ENCODE measurements at places on chromosomes 4 and X.

- DNase-seq: no peak
These were observed at the start of gene SHROOM3 for GRCh38 chr4:76434901-76435527. SHROOM3 (plus strand) TSS chr4:76435229; CDS start chr4:76436053, 824 bp downstream.

GRCh38 chr4:40681600-40681999 lies 51.9 kb upstream of the RBM47 start:
- no peak for DNase-seq

- no peak for DNase-seq
These were observed 19.5 kb upstream of the GALNTL6 start for GRCh38 chr4:171793723-171794122.

DNA sequence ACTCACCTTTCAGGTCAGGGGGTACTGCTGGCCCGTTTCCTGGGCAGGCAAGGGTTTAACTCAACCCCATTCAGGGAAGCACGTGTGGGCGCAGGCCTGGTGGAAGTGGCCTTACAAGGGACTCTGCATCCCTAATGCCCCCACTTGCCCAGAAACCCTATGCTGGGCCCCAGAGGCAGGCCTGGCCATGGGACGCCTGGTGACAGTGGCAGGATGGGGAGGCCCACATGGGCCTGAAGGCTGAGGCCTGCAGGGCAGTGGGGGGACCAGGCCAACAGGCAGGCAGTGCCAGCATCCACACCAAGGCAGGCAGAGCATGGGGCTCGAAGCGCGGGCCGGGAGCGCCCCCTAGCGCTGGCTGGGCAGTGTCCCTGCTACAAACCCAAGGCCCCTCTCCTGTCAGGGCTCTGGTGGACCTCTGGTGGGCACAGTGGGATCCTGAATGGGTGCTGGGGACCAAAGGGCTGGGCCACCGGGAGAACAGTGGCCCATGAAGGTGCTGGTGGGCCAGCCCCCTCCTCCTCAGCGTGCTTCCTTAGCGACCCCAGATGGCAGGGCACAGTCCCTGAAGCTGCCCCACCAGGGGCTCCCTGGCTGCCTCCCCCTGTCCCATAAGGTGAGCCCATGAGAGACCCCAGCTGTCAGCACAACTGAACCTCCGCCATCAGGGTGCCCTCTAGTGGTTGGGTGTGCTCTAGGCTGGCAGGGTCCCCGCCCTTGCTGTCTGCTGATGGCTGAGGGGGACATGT lies 16.8 kb downstream of the FGFR3 start:
- DNase-seq: peak; percentile 75

- no peak for DNase-seq
These were observed 142.5 kb upstream of the PJA1 start for GRCh38 chrX:69307756-69308155.

- DNase-seq: no peak
These were observed 204.9 kb downstream of the EVC2 start for GRCh38 chr4:5503336-5503936.

- no peak for DNase-seq
These were observed 4.7 kb downstream of the NEUROG2 start for GRCh38 chr4:112511093-112511802.

- no peak for DNase-seq
These were observed 348.1 kb downstream of the NR3C2 start for GRCh38 chr4:148094149-148094548.

GRCh38 chr4:185112104-185112503 lies 31.0 kb upstream of the SLC25A4 start:
- DNase-seq: no peak

DNA sequence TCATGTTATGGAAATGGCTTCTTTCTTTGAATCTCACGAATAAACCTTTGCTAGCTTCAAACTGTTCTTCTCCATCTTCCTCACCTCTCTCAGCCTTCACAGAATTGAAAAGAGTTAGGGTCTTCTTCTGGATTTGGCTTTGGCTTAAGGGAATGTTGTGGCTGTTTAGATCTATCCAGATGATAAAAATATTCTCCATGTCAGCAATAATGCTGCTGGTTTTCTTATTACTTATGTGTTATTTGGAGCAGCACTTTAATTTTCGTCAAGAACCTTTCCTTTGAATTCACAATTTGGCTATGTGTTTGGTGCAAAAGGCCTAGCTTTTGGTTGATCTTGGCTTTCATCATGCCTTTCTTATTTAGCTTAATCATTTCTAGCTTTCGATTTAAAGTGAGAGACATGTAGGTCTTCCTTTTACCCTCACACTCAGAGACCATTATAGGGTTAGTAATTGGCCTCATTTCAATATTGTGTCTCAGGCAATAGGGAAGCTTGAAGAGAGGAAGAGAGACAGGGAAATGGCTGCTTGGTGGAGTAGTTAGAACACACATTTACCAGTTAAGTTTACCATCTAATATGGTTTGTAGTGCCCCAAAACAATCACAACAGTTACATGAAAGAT lies 5.1 kb upstream of the ADAM29 start:
- DNase-seq: no peak

DNA sequence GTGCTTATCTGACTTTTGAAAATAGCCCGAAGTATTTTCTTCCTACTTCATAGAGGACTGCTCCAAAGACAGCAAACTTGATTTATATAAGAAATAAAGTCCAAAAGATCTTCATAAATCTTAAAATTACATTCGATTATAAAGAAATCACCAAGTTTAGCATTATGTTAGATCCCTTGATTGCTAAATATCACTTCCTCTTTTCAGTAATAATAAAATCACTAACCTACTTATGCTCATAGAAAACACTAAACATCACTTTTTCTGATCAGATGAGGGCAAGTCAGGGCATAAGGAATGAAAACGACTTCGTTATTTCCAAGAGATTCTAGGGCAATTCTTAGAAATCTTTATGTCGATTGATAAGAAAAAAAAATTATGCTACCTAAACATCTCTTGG lies 32.0 kb downstream of the DYNLT3 start:
- DNase-seq: no peak

DNA sequence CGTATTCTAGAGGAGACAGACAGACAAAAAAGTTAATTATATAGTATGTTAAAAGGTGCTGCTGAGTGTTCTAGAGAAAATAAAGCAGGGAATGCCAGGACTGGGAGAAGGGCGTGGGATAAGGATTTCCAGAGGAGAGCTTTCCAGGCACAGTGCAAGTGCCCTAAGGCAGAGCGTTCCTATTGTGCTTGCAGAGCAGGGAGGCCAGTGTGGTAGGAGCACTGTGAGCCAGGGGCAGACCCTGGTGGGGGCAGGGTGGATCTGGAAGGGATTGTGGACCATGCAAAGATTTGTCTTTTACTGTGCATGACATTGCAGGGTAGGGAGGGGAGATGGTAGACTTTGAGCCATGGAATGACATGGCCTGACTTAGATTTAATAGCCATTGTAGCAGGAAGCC lies 25.8 kb downstream of the EXOC1 start:
- DNase-seq: no peak

DNA sequence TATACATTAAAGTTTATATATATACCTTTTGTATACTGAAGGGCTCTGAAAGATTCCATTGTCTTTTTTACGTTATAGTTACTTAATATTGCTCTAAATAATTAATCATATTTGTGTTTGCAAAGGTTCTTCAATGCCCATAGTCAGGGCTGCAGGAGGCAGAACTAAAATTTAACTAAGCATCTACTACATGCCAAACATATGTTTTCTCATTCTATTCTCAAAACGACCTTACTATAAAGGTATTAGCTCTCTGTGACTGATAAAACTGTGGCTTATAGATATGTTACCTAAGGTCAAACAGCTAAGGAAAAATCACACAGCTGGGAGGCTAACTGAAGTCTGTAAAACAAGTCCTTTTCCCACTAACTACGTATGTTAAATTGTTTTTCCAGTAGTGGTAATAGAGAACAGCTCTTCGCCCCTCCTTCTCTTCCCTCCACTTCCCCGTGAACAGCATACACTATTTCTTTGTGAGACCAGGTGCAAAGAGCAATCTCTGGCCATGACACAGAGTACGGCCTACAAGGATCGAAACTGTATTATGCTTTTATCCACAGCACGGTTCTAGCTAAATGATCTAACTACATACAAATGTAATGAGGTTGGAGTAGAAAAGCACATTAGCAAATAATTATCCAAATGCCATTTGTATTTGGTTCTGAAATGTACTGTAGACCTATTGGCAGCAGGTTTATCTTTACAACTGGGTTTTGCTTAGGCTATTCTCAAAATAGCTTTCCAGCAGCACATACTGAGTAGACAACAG lies 1.7 kb downstream of the CNOT6L start:
- DNase-seq: peak; percentile 26

GRCh38 chrX:77617206-77617605 lies 168.8 kb downstream of the ATRX start:
- DNase-seq: no peak

GRCh38 chr4:110634350-110635162 lies 11.7 kb upstream of the PITX2 start:
- DNase-seq: no peak

- DNase-seq: peak; percentile 78
These were observed 16.3 kb upstream of the FAT1 start for GRCh38 chr4:186739802-186740434.

GRCh38 chrX:40096395-40097091 lies 1.2 kb downstream of the BCOR start:
- DNase-seq: peak; percentile 22

- no peak for DNase-seq
These were observed 15.1 kb downstream of the MCF2 start for GRCh38 chrX:139692908-139693307.

- DNase-seq: no peak
These were observed 475.7 kb upstream of the SLIT2 start for GRCh38 chr4:19776021-19776459.

DNA sequence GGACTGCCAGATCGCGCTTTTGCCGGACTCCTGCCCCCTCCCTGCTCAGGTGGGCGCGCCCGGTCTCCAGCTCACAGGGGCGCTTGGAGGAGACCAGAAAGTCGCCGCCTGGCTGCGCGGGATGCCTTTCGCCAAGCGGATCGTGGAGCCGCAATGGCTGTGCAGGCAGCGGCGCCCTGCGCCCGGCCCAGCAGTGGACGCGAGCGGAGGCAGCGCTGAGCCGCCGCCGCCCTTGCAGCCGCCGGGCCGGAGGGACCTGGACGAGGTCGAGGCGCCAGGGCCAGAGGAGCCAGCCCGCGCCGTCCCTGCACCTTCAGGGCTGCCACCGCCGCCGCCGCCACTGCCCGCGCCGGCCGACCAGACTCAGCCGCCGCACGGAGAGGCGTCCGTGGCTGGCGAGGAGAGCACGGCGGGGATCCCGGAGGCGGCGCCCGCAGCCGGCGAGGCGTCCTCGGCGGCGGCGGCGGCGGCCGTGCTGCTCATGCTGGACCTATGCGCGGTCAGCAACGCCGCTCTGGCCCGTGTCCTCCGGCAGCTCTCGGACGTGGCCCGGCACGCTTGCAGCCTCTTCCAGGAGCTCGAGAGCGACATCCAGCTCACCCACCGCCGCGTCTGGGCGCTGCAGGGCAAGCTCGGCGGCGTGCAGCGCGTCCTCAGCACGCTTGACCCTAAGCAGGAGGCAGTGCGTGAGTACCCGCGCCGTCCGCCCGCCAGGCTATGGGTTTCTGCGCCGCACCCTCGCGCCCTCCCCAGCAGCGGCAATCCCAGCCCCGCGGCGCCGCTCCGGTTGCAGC lies 834 bp downstream of the NHS start:
- no peak for DNase-seq

GRCh38 chr4:185580699-185581098 lies 45.4 kb upstream of the PDLIM3 start:
- no peak for DNase-seq

- no peak for DNase-seq
These were observed 14.2 kb downstream of the FAM47E start for GRCh38 chr4:76265631-76266218.

- peak; percentile 61 for DNase-seq
These were observed 8.7 kb upstream of the TIMM8A start for GRCh38 chrX:101357166-101357795.

- no peak for DNase-seq
These were observed 85.8 kb downstream of the CXXC4 start for GRCh38 chr4:104408878-104409277.

DNA sequence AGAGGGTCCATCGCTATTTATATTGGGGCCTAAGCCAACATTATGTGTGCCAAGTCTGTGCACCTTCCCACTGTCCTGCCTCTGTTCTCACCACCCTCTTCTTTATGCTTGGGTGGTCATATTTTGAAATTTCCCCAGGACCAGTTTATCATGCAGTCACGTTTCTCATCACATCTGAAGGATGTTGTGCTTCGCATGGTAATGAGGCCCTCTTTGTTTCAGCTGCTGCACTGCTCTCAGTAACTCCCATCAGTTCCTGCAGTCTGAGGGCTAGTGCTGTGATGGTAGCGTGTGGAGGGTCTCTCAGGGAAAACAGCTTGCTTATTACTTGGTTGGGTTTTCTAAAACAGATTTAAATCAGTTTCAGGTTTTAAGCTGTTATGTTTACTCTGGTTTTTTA lies 288.0 kb downstream of the AFF2 start:
- no peak for DNase-seq

DNA sequence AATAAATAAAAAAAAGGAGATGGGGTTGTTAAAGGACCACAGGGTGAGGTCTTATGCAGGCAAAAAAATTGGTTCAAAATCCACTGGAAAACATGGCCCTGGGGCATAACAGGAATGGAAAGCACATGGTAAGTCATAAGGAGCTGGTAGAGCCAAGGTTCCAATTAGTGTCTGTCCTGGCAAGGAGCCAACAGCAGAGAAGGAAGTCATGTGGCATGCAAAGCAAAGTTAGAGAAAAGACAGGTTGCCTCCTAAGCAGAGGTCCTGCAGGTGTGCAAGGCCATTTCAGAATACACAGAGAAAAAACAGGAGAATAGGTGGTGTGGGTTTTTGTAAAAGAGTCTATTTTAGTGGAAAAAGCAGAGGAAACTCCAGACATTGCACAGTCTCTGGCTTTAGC lies 1881.7 kb downstream of the ARAP2 start:
- no peak for DNase-seq

DNA sequence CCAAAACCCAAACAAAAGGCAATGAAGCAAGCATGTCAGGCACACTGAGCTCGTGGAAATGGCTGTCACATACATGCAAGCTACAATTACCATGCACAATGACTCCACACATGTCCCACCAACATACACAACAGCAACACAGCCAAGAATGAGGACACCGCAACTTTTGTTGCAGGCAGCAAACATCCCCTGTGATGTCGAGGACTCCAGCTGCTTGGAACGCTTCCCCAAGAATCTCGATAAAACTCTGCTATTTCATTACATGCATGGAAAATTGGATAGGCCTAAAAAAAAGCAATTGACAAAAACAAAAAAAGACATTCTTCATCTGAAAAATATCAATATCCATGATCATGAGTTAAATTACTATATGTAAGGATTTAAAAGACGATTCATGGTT lies 11.8 kb downstream of the ANOS1 start:
- DNase-seq: no peak

- no peak for DNase-seq
These were observed 335.8 kb downstream of the SH3BGRL start for GRCh38 chrX:81537723-81538122.

GRCh38 chr4:56123051-56123450 lies 174.3 kb downstream of the CEP135 start:
- DNase-seq: no peak

- peak; percentile 4 for DNase-seq
These were observed 1.8 kb downstream of the UBQLN2 start for GRCh38 chrX:56564921-56565840.

GRCh38 chr4:102453827-102454226 lies 47.3 kb upstream of the NFKB1 start:
- no peak for DNase-seq

- DNase-seq: no peak
These were observed 452.3 kb downstream of the MID1IP1 start for GRCh38 chrX:39253551-39253950.

- DNase-seq: no peak
These were observed 584.2 kb upstream of the PCDH10 start for GRCh38 chr4:132564920-132565319.

All from hematopoietic multipotent progenitor cell treated with erythropoietin and hydrocortisone succinate and interleukin-3 and kit ligand, for 8 days (in vitro differentiated cells).